ENCODE measurements at places on chromosomes 5 and 9.

GRCh38 chr5:122150215-122150614 lies 20.9 kb downstream of the ZNF474 start:
- no peak overlapping the region for H3K27ac ChIP-seq
- H3K4me3 ChIP-seq, result no peak overlapping the region
- no peaks in the 10 kb centered on the region for H3K27me3 ChIP-seq
- H3K4me1 ChIP-seq, result peaks cover 30% of the 10 kb centered on the region
- no peak for DNase-seq

DNA sequence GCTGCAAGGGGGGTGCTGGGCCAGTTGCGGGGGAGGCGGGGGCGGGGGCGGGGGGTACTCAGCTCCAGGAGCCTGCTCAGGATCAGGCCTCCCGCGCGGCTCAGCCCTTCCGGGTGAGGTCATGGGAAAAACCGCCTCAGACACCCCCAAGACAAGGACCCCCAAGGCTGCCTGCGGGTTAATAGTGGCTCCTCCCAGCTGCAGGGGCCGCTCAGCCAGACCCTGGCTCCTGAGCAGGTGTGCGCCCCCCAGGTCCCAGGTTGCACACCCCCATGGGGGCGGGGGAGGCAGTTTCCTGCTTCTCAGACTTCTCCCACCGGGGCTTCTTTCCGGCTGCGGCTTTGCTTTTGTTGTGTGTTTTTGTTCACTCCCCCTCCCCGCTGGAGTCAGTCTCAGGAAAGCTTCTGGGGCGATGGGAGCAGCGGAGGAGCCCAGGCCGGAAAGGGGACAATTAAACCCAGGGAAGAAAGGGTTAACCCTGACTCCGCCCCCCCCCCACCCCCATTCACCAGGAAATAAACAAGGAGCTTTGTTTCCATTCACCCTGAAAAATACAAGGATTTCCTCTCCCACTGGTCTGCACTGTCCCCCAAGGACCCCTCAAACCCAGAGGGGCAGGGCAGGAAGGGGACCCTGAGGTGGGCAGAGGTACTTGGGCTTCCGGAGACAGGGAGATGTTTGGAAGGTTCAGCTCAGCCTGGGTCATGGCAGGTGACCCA lies 42.3 kb upstream of the NOTCH1 start:
- H3K36me3 ChIP-seq, result no peaks in the 10 kb centered on the region
- no peaks in the 10 kb centered on the region for H3K27me3 ChIP-seq
- no peak overlapping the region for H3K27ac ChIP-seq
- DNase-seq, result no peak
- H3K4me3 ChIP-seq, result no peak overlapping the region

DNA sequence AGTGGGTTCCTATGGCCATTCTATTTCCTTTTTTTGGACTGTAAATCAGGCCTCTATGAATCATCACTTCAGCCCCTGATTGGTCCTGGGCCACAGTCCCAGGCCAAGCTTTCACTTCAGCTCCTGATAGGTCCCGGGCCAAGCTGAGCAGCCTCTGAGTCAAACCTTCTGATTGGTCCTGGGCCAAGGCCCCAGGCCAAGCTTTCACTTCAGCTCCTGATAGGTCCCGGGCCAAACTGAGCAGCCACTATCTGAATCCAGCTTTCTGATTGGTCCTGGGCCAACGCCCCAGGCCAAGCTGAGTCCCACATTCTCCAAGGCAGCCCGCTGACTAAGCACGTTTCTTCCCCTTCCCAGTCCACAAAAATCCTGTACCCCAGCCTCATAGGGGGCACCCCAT lies 1972.9 kb upstream of the ACO1 start:
- H3K27me3 ChIP-seq, result no peaks in the 10 kb centered on the region
- no peak overlapping the region for H3K4me3 ChIP-seq
- H3K4me1 ChIP-seq, result no peaks in the 10 kb centered on the region
- H3K36me3 ChIP-seq, result no peaks in the 10 kb centered on the region
- no peak for DNase-seq

DNA sequence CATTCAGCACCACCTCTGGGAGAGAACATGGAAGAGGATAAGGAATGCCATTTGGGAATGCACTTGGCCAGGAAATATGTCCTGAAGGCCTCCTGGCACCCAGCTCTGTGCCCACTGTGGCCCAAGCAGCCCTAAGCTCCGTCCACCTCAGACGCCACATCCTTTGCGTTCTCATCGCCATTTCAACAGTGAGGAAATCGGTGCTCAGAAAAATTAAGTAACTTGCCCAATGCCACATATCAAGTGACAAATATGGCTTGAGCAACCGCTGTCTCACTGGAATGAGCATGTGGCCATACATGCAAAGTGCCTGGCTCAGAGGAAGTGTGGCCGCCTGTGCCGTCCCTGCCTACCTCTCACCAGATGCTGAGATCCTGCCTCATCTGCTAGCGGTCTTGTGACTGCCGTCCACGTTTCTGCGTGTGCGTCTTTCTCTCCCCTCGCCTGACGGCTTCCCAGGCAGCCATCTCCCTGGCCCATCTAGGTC lies 984 bp upstream of the DOK3 start:
- H3K27ac ChIP-seq, result no peak overlapping the region
- DNase-seq, result no peak
- peaks cover 9% of the 10 kb centered on the region for H3K4me1 ChIP-seq
- H3K4me3 ChIP-seq, result no peak overlapping the region
- peaks cover 58% of the 10 kb centered on the region for H3K36me3 ChIP-seq

DNA sequence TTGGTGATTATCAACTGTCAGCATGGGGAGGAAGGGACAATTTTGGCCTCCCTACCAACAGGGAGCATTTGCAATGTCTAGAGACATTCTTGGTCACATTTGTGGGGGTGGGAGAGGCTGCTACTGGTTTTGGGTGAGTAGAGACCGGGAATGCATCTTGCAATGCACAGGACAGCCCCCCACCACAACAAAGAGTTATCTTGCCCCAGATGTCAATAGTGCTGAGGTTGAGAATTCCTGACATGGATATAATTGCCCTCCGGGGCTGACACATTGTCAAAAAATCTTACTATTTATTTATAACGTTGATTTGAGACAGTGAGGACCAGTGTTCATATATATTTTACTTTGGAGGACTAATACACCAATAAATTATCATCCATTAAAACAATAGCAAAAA lies 316.1 kb downstream of the PSAT1 start:
- peaks cover 2% of the 10 kb centered on the region for H3K4me1 ChIP-seq
- no peaks in the 10 kb centered on the region for H3K36me3 ChIP-seq
- no peaks in the 10 kb centered on the region for H3K27me3 ChIP-seq
- H3K27ac ChIP-seq, result no peak overlapping the region
- no peak overlapping the region for H3K4me3 ChIP-seq

DNA sequence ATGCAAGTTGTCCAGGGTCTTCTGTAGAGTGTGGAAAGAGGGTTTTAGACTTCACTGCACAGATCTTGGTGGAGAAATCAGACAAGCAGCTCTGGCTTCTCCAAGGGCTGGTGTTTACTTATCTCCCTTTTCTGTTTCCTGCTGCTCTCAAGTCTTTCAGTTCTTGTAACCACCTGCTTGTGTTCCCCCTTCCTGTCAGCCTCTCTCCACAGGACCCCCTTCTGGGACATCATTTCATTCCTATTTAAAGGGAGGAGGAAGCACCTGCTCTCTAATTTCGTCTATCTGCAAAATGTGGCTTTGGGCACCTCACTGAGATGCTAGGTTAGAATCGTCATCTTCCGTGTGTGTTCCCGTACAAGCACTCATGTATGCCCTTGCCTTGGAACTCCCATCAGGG lies 636.2 kb downstream of the MTRR start:
- H3K36me3 ChIP-seq, result no peaks in the 10 kb centered on the region
- no peaks in the 10 kb centered on the region for H3K27me3 ChIP-seq
- no peak overlapping the region for H3K4me3 ChIP-seq
- DNase-seq, result no peak

DNA sequence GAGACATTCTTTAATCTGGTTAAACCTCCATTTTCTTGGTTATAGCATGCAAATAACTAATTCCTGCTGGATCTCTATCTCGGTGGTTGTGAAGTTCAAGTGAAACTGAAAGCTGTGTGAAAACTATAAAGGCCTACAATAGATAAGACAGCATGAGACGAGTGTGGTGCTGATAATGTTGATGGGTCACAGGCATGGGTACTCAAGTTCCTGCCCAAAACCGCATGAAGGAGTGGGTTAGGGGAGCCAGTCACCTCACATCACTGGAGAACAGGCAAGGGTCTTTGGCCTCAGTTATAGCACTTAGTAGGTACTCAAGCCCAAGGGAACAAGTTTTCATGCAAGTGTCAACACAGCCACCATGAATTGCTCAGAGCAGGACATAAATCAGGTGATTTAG lies 16.7 kb downstream of the HMHB1 start:
- H3K27me3 ChIP-seq, result no peaks in the 10 kb centered on the region

GRCh38 chr9:37187292-37187691 lies 66.9 kb downstream of the ZCCHC7 start:
- peaks cover 22% of the 10 kb centered on the region for H3K36me3 ChIP-seq
- DNase-seq, result no peak
- no peak overlapping the region for H3K4me3 ChIP-seq
- H3K4me1 ChIP-seq, result no peaks in the 10 kb centered on the region

DNA sequence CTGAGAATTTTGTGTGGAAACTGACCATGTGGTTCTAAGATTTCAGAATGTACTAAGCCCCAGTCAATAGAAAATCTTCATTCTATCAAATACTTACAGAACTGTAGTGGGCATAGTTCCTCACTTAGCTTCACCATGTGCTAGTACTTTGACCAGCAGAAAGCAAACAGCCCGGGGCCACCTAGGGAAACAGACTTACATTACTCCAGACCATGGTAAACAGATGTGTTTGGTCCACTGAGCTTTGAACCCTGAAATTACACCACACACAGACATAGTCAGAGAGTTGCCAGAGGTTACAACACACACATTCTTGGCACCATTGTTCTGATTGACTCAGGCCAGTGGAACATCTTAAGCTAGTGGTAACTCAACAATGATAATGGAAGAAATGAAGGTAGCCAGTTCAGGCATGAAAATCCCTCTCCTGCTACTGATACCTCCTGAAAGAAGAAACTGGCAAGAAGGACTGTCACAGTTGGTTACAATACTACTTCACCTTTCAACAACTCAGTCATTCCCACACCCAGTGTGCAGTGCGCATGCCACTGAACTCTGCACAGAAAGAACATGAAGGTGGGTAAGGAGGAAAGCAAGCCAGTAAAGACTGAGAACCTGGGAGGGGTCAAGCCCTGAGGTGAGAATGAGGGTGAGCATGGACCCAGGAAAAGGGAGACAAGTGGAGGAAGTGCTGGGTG lies 18.7 kb upstream of the LECT2 start:
- H3K4me1 ChIP-seq, result peaks cover 3% of the 10 kb centered on the region
- no peaks in the 10 kb centered on the region for H3K36me3 ChIP-seq
- H3K4me3 ChIP-seq, result no peak overlapping the region
- no peaks in the 10 kb centered on the region for H3K27me3 ChIP-seq
- no peak for DNase-seq

Data from esophagus squamous epithelium (tissue), 5 donors.